ENCODE measurements at places on chromosomes 7 and 10.

DNA sequence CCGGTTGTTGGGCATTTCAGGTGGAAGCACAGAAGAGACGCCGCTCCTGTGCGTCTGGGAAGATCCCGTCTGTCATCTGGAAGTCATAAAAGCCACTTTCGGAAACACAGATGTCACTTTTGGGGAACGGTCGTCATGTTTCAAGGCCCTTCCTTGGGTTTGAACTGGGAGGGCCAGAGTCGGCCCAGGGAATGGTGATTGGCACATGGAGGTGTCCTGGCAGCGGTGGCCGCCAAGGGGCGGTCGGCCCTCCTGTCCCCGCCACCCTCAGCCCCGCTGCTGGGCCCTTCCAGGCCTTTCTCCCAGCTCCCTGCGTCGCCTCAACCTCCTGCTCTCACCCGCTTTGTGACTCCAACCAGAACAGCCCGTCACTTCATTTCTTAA, 115.2 kb upstream of the SFMBT2 start:
- no peak for DNase-seq

DNA sequence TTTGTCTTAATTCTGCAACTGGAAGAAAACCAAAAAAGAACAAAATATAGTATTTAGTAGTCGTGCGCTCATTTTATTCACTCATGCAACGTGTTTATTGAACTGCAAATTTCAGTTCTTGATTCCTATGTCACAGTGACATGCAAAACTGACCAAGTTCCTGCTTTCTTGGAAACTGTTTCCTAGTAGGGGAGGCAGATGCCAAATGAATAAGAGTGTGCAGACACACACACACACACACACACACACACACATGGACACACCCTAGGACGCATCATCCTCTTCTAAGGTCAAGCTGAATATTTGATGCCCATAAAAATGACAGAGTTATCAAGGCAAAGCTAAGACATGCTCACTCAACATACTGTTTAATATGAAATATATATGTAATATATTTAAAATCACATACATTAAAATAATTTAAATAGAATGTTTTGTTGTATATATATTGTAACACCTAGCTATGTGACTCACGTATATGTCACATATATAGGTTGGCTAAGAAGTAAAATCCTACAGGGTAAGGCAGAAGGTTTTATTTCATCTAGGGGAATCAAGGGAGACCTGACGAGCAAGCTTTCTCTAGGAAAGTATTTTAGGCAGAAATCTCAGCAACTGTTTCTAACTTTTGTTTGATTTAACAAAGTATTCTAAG, 79.6 kb downstream of the SVIL start:
- DNase-seq: no peak

- DNase-seq: no peak
These were observed 67.2 kb upstream of the FAM204A start for GRCh38 chr10:118409295-118409694.

GRCh38 chr7:102055181-102055976, 231.3 kb upstream of the SH2B2 start:
- DNase-seq: no peak

GRCh38 chr7:80705130-80705781, 66.8 kb downstream of the CD36 start:
- no peak for DNase-seq

Data from neural progenitor cell (in vitro differentiated cells).